HCT116 (cell line): ENCODE measurements at places on chromosomes 12 and 14. TPM values are rescaled to one million over a fixed set of nuclear protein-coding genes. Genes with fewer than 3 reads are reported as not detected.

TAS2R8 gene
- not detected for total RNA-seq

GRCh38 chr12:120771097-120771496 is 45.5 kb downstream of the ACADS start:
- DNase-seq, result no peak

GRCh38 chr12:58452546-58452945 is 467.8 kb downstream of the LRIG3 start:
- DNase-seq, result no peak

DNA sequence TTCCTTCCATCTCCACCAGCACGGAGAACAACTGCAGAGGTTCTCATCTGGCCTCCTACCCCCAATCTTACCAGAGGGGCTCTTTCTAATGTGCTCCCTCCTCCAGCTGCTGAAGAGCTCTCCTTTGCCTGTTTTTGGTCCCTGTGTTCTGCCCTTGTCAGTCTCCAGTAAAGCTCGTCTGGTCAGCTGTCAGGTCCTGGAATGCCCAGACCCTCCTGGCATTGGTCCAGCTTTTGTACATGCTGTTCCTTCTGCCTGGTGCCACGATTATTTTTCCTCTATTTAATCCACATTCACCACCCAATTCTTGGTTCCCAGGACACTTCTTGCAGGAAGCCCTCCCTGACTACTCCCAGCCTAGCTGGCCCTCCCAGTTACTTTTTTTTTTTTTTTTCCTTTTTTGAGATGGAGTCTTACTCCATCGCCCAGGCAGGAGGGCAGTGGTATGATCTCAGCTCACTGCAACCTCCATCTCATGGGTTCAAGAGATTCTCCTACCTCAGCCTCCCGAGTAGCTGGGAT is 6.5 kb downstream of the SLC8B1 start:
- DNase-seq, result no peak

NAV3 gene
- 7.8 TPM for total RNA-seq

- no peak for DNase-seq
These were observed 253.4 kb upstream of the LRIG3 start for GRCh38 chr12:59173695-59174094.

TAS2R50 gene
- total RNA-seq, result 0.54 TPM

DNA sequence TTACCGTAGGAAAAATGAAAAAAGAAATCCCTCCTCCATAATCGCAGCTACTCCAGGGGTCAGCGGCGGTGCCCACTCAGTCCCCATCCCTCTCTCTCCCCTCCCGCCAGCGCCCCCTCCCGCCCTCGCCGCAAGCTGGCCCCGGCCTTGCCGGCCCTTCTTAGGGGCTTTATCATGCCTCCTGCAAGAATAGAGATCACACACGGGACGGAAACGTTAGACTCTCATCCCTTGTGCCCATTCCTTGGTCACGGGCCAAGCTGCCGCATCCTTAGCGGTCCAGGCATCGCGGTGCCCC is 692 bp upstream of the COX14 start:
- DNase-seq, result no peak

GRCh38 chr12:88600272-88600671 is 20.0 kb upstream of the KITLG start:
- DNase-seq, result no peak

KRT8 gene
- total RNA-seq, result 1,655 TPM

SPX gene
- total RNA-seq, result 0.76 TPM

- no peak for DNase-seq
These were observed 39.0 kb downstream of the CKB start for GRCh38 chr14:103483600-103483999.

DNA sequence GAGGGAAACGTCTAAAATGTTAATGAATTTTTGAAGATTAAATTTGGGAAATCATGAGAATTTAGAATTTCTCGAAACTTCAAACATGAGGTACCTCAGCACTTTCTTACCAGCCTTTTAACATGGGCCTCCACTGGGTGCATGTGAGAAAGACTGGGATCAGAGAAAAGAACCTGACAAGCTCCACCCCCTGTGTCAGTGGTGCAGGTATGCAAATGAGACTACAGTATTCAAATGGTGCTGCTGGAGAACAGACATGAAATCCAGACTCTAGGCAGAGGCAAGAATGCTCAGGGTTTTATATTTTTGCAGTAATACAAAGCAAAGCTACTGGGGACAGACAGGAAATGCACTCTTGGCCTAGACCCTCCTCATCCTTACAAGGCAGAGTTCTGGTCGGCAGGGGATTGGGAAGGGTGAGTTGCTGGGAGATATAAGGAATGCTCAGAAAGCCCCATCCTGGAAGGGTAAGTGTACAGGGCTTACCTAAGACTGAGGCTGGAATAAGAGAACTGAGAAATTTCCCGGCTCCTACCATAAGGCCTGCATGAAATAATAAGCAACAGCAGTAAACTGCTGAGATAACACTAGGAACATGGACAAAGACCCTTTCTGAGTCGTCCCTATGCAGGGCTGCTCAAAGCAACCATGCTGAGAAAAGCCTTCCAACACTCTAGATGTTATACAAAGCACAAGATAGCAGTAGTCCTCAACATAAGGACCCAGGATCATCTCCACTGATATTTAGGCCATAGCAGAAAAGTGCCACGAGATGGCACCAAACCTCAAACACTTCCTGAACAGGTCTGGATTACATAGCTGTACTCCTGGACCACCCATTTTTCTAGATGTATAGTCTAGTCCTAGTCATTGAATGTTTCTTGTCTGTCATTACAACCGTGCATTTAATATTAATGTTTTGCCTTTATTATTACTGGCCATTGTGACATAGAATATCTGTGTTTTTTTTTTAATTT is 260.8 kb downstream of the RASSF9 start:
- peak; percentile 54 for DNase-seq

GRCh38 chr12:52245259-52245961 is 12.4 kb downstream of the KRT7 start:
- no peak for DNase-seq

DNA sequence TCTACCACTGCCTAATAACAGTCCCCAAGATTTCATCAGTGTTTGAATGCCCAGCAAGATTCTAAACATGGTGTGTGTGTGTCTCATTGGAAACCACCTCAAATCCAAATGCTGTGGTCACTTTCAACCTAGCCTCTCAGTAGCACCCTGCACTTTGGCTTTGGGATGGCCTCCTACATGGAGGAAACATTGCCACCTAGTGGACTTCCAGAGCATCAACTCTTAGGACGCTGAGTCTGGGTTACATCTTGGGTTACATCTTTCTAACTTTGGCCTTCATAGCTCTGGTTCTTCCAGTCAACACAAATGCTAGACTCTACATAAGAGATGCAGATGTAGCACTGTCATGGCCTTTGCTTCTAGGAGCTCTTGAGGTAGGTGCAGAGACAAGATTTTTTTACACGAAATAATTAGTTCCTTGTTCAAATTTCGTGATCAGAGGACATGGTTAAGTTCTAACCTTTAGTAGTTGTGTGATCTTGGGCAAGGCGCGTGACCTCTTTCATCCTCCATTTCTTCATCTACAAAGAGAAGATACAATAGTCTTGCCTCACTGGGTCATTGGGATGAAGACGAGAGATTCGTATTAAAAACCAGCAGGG is 113.5 kb upstream of the VASH1 start:
- peak; percentile 48 for DNase-seq

FAM181A gene
- total RNA-seq, result not detected

- DNase-seq, result peak; percentile 45
These were observed 2.7 kb downstream of the PTHLH start for GRCh38 chr12:27969624-27970400.

GRCh38 chr14:79896009-79896408 is 315.3 kb downstream of the DIO2 start:
- no peak for DNase-seq

KRT74 gene
- total RNA-seq, result not detected

- no peak for DNase-seq
These were observed 17.4 kb downstream of the PAWR start for GRCh38 chr12:79673354-79673753.

- DNase-seq, result no peak
These were observed 1.2 kb downstream of the WNT5B start for GRCh38 chr12:1630133-1630826.

BICDL1 gene
- total RNA-seq, result 18.2 TPM

FOXJ2 gene
- total RNA-seq, result 20.3 TPM

DNA sequence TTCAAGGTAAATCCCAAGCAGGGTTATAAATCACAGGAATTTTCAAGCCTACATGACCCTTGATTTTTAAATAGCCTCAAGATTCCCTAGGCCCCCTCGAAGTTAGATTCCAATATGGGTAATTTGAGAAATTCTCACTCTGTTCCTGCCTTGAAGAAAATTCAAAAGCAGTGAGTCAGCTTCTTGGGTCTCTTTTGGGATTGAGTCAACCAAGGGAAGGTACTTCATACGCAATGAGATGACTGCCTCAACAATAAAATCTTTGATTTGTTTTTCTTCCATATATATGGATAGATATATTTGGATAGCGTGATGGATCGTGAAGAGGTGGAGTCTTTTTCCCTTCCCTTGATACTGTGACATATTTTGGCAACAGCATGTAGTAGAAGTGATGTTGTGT is 180.4 kb upstream of the ATP2B1 start:
- DNase-seq, result no peak

- no peak for DNase-seq
These were observed 4.2 kb upstream of the TRHDE start for GRCh38 chr12:72267974-72268373.

DNA sequence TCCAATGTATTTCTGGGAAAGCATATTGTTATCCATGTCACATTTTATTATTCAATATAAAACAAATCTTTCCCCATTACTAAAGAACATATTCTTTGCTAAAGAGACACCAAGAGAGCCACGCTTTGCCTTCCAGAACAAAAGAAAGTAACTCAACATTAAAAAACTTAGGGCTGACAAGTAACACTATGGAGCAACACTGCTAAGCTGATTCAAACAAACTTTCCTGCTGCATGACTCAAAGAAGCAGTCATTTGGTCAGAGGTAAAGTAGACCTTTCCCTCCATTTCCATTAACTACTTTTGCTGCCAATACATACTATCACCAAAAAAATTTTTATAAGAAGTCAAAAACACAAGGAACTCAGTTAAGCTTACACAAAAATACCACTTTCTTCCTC is 83.0 kb downstream of the DENND5B start:
- DNase-seq, result no peak

GPHN gene
- 43.8 TPM for total RNA-seq

DNA sequence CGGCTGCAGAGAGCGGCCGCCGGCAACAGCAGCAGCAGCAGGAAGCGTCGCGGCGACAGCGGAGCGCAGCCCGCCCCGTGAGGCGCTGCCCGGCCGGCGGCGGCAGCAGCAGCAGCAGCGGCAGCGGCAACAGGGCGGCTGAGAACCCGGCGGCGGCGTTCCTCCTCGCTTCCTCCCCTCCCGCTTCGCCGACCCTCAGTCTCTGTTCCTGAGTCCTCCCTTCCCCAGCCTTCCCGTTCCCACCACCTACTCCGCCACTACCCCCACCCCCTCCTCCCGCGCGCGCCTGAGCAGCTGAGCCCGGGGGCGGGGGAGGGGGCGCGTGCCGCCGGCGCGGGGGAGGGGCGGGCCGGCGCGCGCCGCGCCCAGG is 310 bp downstream of the BICDL1 start:
- no peak for DNase-seq

DNA sequence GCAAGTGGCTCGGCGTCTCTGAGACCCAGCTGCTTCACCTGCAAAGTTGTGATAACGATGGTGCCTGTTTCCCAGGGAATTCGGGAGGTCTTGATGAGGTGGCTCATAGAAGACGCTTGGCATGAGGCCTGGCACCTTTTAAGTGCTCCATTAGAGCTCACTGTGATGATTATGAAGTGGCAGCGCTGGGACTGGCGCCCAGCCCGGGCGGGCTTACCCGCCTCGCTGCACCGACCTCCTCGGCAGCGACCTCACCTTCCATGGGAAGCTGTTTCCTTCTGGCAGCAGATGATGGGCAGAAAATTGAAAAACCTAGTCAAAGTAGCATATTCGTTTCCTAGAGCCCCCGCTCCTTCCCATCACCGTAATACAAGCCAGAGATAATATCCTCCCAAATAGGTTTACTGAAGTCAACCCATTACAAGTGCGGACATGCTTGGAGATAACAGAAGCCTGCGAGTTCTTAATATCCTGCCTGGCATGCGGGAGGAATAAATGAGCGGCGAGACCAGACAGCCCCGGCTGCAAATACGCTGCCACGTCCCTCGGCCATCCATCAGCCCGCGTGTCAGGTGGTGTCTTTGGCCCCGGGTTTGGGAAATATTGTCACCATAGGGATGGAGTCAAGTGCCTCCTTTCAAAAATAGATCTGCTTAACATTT is 35.2 kb upstream of the DLK1 start:
- no peak for DNase-seq

GRCh38 chr12:6208130-6208529 is 7.9 kb downstream of the CD9 start:
- DNase-seq, result no peak

ARHGAP9 gene
- 0.84 TPM for total RNA-seq

SDR9C7 gene
- total RNA-seq, result not detected

DPPA3 gene
- not detected for total RNA-seq

GRCh38 chr12:21677204-21677603 is 19.6 kb upstream of the LDHB start:
- DNase-seq, result no peak

DNA sequence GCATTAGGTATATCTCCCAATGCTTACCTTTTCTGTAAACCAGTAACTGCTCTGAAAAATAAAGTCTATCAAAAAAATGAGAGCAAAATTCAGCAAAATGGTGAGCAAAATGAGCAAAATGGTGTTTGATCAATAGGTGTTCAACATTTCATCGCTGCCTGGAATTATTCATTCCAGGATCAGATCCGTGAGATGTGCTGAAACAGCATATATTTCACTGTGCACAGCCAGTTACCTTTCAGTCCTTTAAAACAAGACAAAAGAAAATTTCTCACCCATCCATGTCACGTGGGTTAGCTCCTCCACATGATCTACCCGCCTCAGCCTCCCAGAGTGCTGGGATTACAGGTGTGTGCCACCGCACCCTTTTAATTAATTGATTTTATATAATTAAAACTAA is 8.1 kb upstream of the FGF23 start:
- no peak for DNase-seq

GRCh38 chr12:6272300-6273204 is 37.9 kb upstream of the PLEKHG6 start:
- peak; percentile 88 for DNase-seq

POLE gene
- total RNA-seq, result 128 TPM

DNA sequence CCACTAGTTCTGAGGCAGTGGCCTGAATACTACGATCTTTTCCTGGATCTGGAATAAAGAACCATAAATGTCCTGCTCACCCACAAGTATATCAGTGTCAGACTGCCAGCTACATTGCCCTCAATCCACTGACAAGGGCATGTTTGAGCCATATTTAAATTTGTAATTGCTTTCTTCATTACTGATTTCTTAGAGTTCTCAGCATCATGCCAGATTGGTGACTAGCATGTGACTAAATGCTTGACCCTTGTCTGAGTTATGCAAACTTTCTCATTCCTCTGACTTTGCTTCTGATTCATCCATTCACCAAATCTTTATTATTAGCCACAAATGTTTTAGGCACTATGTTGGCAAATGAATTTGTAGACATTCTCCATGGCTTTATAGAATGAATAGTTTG is 143.6 kb upstream of the SLC16A7 start:
- no peak for DNase-seq
